NCI-H82 (cell line): ENCODE measurements at places on chromosomes 7 and 10.
A peak's percentile ranks its signal among the peaks of the same experiment; 100 is the strongest.

DNA sequence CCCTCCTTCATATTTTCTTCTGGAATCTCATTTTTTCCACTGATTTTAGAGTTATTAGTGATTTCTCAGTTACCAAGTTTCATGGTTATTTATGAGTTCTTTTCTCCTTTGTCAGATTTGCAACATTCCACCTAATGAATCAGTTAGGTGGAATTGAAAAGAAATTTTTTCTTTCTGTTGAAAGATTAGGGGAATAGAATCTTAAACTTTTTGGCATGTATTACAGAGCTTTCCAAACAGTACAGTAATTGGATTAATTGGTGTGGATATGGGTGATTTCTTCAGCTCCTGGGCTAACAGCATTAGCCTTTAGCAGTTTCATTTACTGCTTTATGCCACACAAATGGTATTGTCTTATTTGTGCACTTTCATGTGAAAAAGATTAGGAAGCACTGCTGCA, 17.0 kb downstream of the STAM start:
- DNase-seq = peak; percentile 47

DNA sequence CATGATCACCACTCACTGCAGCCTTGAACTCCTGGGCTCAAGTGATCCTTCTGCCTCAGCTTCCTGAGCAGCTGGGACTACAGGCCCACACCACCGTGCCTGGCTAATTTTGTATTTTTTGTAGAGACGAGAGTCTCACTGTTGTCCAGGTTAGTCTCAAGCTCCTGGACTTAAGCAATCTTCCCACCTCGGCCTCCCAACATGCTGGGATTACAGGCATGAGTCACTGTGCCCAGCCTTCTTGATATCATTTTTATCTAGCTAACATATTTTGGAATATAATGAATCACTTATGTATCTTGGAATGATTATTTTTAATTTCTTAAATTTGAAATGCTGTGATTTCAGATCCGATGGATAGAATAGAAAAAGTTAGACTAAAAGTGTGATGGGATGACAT, 18.4 kb downstream of the ARL4A start:
- no peak for DNase-seq

DNA sequence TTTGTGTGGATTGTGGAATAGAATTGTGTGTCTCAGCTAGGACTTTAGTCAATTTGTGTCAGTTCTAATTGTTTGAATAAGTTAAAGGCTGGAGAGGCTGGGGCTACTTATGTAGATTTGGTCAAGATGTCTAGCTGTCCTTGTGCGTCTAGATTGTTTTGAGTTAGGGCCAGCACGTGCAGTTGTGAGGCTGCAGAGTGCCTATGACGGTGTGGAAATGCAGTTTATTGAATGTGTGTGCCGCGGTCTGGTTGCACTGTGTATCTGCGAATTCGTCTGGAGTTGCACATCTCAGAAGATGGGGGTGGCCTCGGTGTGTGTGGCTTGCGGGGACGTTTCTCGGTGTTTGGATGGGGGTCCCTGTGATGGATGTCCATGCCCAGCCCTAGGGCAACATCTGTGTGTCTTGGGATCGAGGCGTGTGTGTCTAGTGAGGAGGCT, 10.2 kb downstream of the EMX2 start:
- no peak for DNase-seq

GRCh38 chr10:116765648-116766081, 23.3 kb upstream of the HSPA12A start:
- DNase-seq = peak; percentile 2

DNA sequence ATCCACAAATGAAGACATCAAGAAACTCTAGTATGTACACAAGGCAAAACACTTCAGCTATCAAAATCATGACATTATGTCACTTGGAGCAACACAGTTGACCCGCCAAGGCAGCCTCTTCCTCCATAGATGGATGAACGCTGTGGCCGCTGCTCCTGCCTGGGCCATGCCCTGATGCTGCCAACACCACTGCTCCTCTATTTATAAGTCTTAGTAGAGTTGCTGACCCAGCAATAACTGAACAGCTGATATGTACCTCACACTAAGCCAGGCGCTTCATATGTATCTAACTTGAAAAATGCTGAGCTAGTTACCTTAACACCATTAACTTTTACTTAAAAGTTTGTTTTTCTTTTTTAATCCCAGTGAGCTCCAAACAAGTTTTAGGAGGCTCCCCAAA, 131.9 kb downstream of the LYZL1 start:
- DNase-seq = peak; percentile 15

DNA sequence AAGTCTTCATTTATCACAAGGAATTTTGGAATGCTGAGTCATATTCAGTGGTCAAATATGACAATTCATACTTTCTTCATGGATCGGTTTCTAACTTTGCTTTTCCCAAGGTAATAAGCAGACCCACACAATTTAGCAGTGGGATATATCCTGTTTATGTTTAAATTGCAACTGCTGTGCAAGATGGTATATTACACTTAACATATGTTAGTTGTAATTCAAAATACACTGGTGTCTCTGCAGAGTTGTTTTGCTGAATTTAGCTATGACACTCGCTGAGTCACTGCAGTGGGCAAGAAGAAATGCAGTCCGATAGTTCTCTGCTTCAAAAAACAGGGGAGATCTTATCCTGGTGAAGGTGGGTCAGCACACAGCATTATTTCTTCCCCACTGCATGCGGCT, 194.8 kb upstream of the PTN start:
- no peak for DNase-seq

DNA sequence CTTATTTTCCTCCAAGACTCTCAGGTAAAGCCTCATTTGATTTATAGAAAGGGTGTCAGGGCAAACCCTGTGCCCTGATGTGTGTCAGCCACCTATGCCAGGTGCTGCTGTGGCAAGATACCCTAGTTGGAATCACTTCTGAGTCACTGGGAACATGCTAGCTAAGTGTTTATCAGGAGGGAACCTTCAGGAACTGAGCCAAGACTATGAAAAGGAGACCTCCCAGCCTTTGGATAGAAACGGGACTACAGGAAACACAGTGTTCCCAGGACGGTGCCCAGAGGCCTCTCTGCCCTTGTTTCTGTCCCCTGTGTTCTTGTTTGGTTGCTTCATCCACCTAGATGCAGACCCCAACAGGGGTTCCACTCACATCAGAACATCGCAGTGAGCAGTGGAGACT, 28.5 kb downstream of the CNNM1 start:
- no peak for DNase-seq

DNA sequence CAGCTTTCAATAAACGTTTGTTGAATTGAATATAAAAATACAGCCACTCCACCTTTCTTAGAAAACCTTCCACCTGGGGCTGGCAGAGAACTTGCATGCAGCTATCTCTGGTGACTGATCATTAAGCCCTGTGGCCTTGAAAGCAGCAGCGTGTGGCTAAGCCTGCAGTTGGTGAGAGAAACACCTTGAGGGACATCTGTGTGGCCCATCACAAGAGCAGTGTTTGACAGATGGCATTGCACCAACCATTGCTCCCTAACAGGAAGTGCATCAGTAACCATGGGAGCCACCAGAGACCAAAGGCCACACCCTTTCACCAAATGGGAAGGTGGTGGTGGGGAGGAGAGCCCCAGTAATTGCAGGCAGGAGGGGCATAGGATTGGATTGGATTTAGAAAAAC, 22.4 kb downstream of the RHOBTB1 start:
- DNase-seq = peak; percentile 72

DNA sequence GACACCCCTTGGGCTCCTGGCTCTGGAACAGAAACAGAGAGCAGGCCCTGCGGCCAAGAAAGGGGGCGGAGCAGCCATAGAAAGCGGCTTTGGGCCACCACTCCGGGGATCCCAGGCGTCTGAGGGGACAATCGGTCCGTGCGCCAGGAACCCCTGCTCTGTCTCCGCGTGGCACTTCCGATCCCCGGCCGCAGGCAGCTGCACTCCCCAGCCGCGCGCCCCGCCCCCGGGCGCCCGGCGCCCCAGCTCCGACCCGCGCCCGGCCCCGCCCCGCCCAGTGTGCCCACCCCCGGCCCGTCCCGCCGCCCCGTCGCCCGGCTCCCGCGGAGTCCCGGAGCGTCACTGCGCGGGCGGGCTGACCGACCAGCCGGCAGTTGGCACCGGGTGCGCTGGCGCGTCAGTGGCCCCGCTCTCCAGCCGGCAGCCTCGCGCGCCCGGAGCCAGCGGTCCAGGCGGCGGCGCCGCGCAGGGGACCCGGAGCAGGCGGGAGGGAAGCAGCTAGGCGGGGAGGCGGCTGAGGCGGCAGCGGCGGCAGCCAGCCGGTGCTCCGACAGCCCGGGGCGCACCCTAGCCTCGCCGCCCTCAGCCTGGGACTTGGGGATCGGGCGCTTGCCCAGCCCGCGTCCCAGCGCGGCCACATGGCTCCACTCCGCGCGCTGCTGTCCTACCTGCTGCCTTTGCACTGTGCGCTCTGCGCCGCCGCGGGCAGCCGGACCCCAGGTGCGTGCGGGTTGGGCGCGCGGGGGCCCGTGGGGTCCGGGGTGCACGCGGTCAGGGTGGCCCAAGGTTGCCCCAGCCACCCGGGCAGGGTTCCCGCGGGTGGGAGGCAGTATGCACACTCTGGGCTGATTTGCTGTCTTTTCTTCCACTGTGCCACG, at the start of gene ADAMTS14:
ADAMTS14 (plus strand) TSS at position 342 of the 878 bp plus-strand sequence; CDS start at position 639, 297 bp downstream.
- peak; percentile 54 for DNase-seq

DNA sequence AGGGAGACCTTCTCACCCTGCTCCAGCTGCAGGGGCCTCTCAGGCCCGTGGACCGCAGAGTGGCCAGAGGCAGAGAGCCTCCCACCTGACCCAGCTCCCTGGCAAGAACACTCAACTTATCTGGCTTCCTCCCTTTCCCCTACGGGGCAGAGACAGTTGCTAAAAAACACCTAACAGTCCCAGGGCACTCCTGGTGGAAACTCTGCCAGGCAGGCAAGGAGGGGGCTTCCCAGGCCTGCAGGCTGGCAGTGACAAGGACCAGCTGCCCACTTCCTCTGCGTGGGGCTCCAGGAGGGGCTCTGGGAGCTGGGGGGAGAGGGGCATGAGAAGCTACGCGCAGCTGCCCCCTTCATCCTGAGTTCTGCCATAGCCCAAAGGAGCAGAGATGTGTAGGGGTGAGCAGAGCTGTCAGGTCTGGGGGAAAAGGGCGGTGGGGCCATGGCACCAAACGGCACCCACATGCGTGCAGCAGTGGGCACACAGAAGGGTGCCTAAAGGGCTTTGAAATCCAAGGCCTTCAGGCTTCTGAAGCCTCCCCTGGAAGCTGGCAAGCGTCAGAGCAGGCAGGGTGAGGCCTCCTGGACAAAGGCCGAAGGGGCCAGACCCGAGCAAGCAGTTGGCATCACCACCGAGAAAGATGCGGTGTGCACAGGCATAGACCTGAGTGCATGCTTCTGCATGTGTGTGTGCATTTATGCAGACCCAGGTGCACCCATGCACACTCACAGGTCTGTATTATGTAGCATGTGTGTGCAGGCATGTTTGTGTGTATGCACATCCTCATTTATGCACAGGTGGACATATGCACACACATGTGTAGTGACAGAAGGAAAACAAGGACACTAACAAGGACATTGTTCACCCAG, 14.4 kb downstream of the SPOCK2 start:
- DNase-seq = no peak

- no peak for DNase-seq
Measured at GRCh38 chr10:7811000-7811399, 7.3 kb upstream of the TAF3 start.

DNA sequence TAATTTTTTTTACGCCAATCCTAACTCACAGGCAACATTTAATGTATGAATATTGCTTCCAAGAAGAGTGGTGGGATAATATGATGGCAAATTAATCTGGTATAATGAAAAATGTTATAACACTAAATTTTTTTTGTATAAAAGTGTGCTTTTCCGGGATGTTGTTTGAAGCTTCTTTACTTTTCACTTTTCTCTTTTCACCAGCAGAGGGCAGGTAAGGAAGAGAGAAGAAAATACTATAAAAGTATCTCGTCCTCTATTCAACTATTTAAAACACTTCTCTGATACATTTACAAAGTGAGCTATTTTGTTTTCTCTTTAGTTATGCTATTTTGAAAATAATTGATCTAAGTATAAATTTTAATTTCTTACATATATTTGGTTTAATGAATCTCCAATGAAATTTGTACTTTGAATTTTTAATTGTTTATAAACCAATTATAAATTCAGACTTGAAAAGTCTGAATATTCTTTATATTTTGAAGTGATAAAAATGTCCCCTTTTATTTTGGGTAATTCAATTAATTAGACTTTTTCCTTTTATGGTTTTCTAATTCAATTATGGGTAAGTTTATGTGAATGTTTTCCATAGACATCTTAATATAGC, 20.7 kb upstream of the CFTR start:
- DNase-seq = peak; percentile 20

DNA sequence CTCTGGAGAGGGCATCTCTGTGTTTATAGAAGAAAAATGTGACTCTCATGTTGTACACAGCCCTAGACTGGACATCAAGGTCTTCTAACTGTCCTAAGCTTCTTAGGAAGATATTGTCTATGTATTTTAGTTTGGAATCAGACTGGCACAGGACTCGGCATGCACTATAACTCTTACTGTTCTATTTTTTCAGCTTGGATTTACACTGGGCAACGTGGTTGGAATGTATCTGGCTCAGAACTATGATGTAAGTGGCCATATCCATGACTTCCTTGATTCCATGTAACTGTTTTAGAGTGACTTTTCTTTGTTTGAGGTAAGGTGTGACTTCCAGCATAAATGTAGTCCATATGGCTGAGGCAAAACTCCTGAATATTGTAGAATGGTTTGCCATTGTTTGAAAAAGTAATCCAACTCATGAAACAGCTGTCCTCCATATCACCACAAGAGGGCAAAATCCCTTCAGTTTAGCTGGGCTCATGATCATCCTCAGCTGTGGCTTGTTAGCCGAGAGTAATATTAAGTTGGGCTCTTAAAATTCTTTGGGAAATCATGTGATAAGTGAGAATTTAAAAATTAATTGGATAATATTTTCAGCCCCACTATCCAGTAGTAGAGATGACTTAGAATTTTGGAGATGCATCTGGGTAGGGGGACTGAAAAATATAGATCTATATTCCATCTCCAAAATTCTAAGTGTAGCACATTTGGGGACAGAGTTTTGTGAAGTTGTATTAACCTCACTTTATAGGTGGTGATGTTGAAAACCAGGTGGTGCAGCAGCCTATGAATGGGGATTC, 10.4 kb downstream of the STMP1 start:
- DNase-seq = peak; percentile 73
